ENCODE measurements at places on chromosomes 7 and 10. TPM values are rescaled to one million over a fixed set of nuclear protein-coding genes. Genes with fewer than 3 reads are reported as not detected.

- DNase-seq, result no peak
Measured at GRCh38 chr7:138926241-138926612, 55.0 kb downstream of the KIAA1549 start.

DNA sequence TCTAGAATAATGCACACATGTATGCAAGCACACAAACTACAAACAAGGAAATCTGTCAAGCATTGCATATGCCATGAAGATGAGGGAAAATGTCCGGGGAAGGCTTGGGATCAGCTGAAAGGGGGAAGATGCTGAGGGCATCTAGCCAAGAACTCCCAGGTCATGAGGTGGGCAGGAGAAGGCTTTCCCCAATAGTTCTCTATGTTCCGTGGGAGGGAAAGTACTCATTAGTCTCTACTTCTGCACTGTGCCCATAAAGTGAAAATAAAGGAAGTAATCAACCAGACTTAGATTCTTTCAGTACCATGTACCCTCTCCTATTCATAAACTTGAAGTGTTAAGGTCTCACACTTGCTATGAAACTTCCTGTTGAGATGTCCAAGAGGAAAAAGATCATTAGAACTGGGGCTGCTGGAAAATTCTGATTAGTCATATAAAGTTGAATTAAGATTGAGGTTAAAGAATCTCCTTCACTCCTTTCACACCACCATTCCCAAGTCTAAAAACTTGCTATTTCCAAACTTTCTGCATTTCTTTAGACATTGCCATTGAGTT is 17.1 kb upstream of the LIPF start:
- no peak for DNase-seq

DNA sequence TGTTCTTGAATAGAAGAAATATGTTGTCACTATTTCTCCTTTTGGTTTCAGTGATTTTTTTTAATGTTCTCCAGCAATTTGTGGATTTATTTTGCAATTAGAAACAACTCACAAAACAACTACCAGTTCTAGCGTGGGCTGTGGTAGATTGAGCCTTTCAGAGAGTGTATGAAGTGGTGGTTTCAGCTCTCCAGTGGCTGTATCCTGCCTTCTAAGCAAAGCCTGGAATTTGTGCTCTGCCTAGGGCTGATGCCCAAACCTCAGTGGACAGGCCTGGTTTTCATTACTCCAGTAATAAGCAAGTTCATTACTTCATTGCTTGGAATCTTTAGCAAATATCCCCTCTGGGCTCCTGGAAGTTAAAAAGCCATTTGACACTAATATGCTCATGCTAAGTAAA is 35.9 kb downstream of the APBB1IP start:
- DNase-seq, result no peak

DNA sequence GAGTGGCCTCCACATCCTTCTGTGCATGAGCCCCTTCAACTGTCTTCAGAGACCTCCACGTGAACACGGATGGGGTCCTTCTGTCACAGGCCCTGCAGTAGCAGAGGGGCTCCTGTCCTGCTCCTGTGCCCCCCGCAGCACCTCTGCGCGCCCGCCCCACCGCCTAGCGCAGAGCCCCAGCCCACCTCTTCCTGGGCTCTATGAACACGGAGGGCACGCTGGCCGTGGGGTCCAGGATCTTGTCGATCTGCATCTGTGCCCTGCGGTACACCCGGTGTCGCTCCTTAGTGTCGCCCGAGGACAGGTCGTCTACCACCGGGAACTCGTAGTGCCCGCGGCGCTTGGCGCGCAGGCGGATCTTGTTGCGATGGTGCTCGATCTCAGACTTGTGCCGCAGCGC is 71.4 kb upstream of the ATP6V0A4 start:
- DNase-seq, result no peak

DNA sequence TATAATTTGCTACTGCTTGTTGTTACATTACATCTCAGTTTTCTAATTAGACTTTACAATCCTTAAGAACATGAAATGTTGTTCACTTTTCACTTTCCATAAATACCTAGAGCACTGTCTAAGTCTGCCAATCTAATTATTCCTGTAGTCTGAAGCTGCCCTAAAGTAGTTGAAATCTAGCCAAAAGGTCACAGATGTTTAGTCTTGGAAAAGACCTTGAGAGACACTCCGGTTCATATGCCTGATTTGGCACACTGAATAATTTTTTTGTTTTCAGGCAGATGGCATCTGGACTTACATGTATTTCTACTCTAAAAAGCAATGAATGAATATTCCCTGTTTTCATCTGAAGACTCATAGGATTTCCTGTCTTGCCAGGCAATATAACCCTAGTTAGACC is 359.1 kb downstream of the ANKRD7 start:
- no peak for DNase-seq

DNA sequence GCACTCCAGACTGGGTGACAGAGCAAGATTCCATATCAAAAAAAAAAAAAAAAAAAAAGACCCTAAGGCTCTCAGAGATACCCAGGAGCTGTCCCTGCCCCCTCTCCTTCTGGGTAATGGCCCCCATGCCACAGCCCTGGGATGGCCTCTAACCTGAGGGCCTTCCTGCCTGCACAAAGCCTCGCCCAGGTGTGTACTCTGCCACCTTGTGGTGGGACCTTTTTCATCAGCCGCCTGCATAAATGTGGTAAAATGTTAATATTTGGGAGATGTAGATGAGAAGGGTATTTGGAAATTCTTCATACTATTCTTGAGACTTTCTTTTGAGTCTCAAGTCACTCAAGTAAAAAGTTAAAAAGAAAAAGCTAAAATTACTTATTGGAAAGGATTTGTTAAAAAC is 46.3 kb upstream of the RNF216 start:
- DNase-seq, result no peak

- DNase-seq, result no peak
Measured at GRCh38 chr10:130226012-130226411, 89.8 kb downstream of the GLRX3 start.

DNA sequence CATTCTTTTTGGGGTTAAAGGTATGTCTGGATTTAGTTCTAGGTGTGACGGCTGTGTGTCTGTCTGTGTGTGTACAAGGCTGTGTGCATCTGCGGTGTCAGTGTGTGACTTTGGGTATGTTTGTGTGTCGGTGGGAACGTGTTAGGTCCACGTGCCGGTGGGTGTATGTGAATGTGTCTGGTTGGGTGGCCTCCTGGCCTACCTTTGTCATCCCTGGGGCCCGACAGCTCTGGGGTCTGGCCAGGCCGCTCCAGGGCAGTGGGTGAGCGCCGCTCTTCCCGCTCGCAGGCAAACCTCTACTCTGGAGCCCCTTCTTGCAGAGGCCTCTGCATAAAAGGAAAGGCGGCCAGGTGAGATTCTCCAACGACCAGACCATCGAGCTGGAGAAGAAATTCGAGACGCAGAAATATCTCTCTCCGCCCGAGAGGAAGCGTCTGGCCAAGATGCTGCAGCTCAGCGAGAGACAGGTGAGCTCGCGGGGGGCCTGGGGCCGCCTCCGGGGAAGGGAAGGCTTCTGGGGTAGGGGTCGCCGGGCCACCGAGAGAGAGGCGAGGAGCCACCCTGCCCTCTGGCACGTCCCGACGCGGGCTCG is 2.4 kb downstream of the HHEX start:
- no peak for DNase-seq

- peak; percentile 13 for DNase-seq
Measured at GRCh38 chr10:112517451-112517862, 70.4 kb downstream of the VTI1A start.

GRCh38 chr7:50293509-50294179 is 10.9 kb upstream of the IKZF1 start:
- no peak for DNase-seq

DNA sequence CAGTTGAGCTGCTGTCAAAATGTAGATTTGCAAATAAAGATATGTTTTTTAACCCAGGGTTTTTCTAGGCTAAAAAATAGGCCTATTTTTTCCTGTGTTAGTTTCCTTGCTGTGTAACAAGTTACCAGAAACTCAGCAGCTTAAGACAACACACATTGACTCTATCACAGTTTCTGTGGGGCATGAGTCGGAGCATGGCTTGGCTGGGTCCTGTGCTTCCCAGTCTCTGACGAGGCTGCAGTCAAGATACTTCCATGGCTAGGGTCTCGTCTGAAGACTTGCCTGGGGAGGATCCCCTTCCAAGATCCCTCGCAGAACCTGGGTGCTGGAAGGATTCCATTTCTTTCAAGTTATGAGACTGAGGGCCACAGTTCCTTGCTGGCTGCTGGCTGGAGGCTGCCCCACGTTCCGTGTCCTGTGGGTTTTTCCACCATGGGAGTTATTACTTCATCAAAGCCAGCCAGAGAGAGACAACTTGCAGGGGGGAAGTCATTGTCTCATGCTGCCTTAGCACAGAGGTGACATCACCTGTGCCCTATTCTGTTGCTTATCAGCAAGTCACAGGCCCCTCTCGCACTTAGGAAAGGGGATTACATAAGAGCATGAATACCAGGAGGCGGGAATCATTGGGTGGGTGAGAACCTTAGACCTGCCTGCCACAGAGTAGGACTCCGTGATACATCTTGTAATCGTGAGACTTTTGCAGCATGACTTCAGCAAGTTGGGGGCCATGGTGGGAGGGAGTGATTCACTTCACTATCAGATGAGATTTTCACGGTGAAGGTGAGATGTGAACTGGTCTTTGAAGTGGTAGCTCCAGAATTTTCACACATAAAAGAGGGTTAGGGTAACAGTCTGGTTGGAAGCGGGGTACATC is 77.9 kb downstream of the CCNY start:
- peak; percentile 42 for DNase-seq

- no peak for DNase-seq
Measured at GRCh38 chr7:52911795-52912194, 123.6 kb upstream of the POM121L12 start.

DNA sequence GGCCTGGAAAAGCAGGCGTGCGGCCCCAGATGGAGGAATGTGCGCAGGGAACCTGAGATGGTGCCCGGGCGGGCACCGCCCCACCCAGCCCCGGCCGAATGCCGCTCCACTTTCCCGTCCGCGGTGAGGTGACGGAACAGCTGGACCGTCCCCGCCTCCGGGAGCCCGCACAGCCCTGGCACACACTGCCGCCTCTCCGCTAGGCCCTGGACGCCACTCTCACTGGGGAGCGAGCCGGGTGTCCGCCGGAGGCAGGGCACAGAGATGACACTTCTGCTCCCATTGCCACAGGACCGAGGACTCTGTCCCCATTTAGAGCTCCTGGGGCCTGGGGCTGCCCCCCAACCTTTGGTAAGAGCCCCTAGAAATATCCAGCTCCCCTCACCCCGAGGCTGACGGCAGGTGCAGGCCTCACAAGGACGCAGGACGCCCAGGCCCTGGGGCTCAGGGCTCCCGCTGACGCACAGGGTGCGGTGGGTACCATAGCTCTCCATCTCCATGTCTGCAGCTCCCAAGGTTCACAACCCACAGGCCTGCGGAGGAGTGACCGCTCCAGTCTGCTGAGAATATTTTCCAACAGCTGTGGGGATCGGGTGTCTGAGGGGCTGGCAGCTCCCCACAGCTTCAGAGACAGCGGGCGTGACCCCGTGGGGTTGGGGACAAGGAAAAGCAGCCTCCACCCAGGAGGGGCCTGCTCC is 52.2 kb upstream of the PDGFA start:
- no peak for DNase-seq

DNA sequence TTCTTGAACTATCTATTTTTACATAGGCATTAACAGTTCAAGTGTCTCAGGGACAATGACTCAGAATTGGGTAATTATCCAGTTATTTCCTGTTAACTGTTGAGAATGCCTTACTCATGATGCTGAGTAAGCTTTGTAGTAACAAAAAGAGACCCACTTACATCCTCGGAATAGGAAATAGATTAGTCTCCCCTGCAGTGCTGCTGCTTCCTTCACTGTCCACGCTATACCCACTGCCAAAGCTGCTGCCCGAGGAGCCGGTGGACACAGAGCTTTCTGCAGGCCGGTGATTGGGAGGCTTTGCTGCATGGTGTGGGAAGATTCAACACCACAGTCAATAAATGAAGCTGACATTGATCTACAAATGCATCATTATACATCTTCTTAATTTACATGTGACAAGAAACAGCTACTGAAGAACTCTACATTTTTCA is 357.1 kb downstream of the PCLO start:
- DNase-seq, result peak; percentile 79

- DNase-seq, result no peak
Measured at GRCh38 chr7:122515404-122515803, 183.5 kb downstream of the RNF133 start.

DNA sequence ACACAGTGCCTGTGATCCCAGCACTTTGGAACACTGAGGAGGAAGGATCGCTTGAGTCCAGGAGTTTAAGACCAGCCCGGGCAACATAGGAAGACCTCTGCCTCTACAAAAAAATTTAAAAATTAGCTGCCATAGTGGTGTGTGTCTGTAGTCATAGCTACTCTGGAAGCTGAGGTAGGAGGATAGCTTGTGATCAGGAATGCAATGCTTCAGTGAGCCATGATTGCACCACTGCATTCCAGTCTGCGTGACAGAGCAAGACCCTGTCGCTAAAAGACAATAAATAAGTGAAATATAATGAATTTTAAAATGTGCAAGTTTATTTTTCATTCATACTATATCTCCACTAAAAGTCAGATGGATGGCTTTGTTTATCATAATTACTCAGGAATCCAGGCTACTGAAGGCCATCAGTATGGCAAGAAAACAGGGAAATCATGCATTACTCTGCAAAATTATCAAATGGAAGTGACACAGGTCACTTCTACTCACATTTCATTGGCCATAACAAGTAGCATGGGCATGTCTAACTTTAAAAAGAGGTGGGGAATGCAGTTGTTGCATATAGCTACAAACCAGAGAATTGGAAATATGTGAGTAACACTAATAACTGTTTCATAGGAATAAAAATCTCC is 32.9 kb upstream of the FAM3C start:
- DNase-seq, result peak; percentile 5

- no peak for DNase-seq
Measured at GRCh38 chr10:88898727-88899126, 18.7 kb downstream of the STAMBPL1 start.

DNA sequence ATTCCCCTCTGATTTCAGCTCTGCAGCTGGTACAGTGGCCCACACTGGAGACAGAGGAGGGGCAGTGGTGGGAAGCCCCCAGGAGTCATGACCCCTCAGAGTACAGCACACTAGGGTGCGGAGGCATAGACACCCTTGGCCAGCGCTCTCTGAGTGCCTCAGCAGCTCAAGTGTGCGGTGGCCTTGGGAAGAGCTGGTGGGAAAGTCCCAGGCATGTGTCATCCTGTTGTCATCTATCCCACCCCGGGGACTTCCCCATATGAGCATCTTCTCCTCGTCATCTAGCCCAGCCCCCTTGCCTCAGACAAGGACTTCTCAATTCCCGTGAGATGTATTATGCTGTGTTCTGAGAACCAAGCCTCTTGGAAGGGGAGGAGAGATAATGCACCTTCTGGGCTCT is 15.6 kb upstream of the PPIF start:
- DNase-seq, result peak; percentile 93

The CLDN12 gene
- polyA plus RNA-seq, result 65.3 TPM

The CALHM3 gene
- not detected for polyA plus RNA-seq

Data from mammary epithelial cell (primary cell).